Inflammatory macrophage (primary cell): ENCODE measurements at places on chromosomes 16 and 17.
A peak's percentile ranks its signal among the peaks of the same experiment; 100 is the strongest.

DNA sequence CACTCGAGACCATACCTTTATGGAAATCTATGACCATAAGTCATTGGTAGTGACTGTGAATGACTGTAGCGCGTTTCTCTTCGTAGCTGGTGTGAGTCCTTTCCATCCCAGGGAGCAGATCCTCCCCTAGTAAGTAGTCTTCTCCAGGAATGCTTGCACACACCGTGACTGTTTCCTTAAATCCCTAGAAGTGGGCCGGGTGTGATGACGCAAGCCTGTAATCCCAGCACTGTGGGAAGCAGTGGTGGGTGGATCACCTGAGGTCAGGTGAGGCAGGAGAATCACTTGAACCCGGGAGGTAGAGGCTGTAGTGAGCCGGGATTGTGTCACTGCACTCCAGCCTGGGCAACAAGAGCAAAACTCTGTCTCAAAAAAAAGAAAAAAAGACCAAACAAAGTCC is 70.6 kb downstream of the CRISPLD2 start:
- no peak for DNase-seq

- DNase-seq = no peak
These were observed 14.8 kb downstream of the MPRIP start for GRCh38 chr17:17057057-17057551.

DNA sequence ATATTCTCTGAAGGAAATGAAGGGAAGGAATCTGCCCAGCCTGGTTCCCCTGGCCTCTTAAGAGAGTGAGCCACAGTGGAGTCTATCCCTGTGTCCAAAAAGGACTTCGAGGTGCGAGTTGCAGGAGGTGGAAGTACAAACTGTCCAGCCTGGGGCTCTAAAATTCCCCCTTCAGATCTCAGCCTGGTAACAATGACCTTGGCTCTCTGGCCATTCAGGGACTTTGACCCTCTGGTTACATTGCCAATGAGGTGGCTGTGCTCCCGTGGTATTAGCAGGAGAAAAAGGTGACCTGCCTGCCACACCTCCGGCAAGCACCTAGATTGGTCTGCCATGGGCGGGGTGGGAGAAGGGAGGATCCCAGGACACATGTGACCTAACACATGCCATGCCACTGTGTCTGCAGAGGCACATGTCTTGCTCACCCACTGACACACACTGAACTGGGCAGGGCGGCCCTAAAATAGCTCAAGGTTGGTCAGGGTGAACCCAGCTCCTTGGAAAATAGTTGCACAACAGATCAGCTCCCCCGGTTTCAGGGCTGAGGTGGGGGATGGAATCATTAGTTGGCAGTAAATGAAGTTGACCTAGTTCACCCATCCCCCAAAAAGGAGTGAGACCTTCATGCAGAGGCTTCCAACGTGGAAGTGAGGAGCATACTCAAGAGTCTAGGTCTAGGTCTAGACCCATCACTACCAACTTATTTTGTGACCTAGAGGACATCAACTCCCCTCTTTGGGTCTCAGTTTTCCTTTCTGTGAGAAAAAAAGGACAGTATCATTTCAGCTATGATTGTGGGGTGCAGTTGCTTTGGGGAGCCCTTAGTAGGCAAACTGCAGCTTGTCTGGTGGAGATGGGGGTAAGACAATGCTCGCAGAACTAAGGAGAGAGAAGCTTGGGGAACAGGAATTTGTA is 2.2 kb downstream of the NR1D1 start:
- DNase-seq = peak; percentile 40

DNA sequence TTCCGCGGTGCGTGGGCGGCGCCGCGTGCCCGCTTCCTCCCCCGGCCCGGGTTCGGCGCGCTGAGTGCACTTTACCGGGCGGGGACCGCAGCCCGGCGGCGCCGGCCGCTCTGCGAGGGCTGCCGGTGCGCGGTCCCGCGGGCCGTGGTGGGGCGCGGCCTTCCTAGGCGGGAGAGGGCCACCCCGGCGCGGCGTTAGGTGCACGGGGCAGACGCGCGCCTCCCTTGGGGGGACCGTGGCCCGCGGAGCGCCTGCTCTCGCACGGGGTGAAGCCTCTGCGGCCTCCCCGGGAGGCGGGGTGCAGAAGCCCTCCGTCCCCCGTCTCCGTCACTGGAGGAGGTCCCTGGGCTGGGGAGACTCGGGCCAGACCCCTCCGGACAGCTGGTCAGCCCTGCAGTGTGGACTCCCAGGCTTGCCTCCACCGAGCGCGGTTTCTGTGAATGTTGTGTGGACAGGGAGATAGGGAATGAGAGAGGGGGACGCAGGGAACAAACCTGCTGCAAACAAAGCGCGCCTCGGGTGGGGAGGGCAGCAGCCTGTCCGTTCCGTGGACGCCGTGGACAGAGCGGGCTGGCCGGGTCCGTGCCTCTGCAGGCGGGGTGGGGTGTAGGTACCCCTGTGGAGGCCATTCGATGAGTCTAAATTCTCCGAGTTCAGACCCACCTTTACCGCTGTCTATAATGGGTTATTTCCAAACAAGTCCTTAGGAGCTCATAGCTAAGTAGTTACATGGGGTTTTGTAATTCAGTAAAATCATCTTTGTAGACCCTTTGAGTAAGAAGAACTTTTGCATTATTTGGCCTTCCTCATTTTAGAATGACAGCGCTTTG is 721 bp downstream of the TBCD start:
- peak; percentile 26 for DNase-seq

GRCh38 chr17:60314423-60314822 is 77.5 kb downstream of the USP32 start:
- no peak for DNase-seq

DNA sequence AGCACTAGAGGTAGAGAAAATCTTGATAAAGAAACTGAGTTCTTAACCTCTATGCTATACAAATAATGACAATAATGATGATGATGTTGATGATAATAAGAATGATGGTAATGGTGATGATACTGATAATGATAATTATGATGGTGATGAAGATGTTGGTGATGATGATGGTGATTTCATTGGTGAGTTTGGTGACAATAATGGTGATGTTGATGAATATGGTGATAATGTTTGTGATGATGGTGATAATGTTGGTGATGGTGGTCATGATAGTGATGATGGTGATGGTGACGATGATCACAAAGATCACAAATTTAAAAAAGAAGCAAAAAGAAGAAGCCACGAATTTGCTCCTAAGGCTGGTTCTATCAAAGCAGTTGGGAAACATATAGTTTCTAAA is 519.0 kb upstream of the C16orf82 start:
- DNase-seq = no peak
